Thoracic aorta (tissue), 2 donors: ENCODE measurements at places on chromosomes 6 and 20.

GRCh38 chr20:62914970-62915457, 11.3 kb downstream of the DIDO1 start:
- no peak for DNase-seq

GRCh38 chr20:21291026-21291425, 12.1 kb upstream of the XRN2 start:
- no peak for DNase-seq

GRCh38 chr20:59925899-59926298, 7.5 kb downstream of the SYCP2 start:
- DNase-seq, result no peak

- no peak for DNase-seq
Measured at GRCh38 chr20:13865156-13865555, 80.3 kb downstream of the NDUFAF5 start.

DNA sequence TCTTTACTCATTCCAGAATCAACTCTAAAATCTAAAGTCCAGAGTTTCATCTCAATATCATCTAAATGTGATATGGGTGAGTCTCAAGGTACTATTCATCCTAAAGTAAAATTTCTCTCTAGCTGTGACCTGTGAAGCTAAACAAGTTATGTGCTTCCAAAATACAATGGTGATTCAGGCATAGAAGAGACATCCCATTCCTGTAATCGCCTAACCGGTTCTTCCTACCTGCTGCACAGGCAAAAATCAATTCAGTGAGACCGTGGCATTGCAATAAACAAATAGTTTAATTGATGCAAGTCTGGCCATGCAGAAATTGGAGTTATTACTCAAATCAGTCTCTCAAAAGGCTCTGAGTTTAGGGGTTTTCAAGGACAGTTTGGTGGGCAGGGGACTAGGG, 232.8 kb downstream of the UBE3D start:
- DNase-seq, result no peak

- DNase-seq, result no peak
Measured at GRCh38 chr20:51400051-51400926, 142.2 kb downstream of the NFATC2 start.
